ENCODE measurements at places on chromosomes 11 and 22.
A peak's percentile ranks its signal among the peaks of the same experiment; 100 is the strongest.

- no peak for DNase-seq
Measured at GRCh38 chr22:50678218-50678650, 5.6 kb downstream of the SHANK3 start.

DNA sequence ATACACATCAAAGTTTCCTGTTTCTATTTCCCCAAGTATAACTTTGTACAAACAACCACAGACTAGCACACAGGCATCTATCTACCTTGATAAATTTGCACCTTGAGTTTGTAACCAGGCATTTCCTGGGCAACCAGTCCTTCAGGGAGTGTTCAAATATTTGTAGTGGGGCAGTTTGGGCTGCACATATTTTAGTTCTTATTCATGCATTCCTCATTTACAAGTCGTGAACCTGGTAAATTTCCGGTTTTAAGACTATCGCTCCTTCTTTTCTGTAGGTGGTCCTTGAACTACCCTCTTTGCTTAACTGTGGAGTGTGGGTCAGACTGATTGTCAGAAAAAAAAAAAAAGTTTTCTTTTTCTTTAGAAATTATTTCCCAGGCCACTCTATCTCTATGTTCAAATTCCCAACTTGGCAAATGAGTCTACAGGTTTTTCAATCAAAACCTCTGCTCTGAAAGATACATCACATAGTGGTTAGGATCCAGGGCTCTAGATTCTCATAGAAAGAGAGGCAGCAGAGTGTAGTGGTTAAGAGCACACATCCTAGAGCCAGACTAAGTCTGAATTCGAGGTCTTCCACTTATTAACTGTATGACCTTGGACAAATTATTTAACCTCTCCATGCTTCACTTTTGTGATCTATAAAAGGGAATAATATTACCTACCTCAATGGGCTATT is 201.5 kb downstream of the SOX6 start:
- DNase-seq = peak; percentile 1

DNA sequence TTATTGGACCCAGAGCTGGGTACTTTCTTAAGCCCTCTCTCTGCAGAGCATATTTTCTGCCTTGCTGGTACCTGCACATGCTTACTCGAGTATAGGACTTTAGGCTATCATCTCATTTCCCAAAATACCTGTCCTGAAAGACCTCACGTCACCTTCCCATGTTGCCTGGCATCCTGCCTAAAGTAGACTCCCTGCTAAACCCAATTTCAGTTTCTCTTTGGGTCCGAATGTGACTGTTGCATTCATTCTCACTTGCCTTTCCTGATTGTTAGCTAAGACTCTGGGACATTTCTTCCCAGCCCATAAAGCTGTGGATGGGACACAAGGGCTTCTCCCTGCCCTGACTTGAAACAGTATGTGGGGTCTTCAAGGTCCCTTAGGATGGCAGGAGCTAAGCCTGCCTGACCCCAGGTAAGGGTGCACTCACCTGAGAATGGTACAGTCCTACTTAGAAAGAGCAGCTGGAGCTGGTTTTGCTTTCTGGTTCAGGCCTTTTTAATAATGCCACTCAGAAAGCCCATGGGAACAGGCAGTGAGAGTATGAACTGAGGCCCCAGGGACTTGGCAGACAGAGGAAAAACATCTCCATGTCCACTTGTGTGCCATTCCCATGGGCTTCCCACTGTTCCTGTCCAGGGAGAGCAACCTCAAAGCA is 12.9 kb downstream of the OR51E2 start:
- DNase-seq = no peak

DNA sequence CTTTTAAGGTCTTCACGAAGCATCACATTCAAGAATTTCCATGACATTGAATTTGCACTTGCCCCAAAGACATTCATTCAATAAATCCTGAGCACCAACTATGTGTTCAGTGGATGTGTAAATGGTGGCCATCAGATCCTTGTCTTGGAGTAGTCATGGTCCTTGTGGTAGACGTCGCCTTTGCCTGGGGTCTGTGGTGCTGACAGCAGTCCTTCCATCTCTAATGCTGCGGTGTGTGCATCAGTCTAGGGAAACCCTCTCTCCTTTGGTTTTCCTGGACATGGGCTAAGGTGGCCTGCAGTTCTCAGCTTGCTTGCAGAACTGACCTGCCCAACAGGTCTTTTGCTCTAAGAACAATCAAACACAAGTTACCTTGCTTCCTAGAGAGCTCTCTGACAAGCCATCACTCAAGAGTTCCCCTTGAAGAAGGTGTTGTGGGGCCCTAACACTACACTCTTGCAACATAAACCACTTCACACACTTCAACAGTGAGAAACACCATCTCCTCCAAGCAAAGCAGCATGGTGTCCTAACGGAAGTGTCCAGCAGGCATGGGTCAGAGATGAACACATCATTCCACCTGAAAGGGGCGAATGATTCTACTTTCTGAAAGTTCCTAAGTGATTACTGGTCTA is 72.1 kb downstream of the BUD13 start:
- DNase-seq = no peak

DNA sequence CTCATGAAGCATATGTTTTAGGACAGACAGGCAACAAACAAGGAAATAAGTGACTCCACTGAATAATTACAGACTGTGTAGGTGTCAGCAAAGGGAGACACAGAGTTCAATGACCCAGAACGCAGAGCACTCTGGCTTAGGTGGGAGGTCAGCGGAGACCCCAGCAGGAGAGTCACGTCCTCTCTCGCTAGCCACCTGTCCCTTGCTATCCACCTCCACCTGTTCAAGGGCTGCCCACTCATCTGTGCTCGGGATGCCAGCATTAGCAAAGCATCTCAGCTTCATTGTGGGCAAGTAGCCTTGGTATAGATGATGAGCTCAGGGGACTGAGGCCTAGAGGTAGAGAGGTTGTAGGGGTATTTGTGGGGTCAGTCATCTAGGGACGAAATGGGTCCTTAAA is 21.8 kb upstream of the ATXN10 start:
- DNase-seq = no peak

DNA sequence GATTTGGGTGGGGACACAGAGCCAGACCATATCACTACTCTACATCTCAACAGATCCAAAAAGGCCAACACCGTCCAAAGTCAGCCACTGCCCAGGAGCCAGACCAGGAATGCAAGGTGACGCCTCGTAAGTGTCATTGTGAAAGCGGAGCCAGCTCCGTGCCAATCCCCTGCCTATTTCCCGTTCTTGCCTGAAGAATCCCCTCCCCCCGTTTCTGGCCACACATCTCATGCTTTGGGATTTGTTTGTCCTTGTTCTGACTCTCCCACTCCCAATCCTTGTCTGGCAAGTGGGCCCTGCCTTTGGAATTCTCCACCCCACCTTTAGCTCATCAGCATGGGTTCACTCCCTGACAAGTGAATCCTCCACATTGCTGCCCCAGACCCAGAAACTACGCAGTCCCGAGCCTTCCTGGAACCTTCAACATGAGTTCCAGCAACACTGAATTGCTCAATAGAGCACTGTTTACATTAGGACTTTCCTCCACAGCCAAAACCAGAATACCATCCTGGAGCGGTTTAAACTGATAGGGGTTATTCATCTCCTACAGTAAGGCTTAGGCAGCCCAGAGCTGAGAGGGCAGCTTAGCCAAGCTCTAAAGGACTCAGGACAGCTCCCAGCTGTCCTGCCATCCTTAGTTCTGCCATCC is 6.0 kb upstream of the SLC35C1 start:
- no peak for DNase-seq

DNA sequence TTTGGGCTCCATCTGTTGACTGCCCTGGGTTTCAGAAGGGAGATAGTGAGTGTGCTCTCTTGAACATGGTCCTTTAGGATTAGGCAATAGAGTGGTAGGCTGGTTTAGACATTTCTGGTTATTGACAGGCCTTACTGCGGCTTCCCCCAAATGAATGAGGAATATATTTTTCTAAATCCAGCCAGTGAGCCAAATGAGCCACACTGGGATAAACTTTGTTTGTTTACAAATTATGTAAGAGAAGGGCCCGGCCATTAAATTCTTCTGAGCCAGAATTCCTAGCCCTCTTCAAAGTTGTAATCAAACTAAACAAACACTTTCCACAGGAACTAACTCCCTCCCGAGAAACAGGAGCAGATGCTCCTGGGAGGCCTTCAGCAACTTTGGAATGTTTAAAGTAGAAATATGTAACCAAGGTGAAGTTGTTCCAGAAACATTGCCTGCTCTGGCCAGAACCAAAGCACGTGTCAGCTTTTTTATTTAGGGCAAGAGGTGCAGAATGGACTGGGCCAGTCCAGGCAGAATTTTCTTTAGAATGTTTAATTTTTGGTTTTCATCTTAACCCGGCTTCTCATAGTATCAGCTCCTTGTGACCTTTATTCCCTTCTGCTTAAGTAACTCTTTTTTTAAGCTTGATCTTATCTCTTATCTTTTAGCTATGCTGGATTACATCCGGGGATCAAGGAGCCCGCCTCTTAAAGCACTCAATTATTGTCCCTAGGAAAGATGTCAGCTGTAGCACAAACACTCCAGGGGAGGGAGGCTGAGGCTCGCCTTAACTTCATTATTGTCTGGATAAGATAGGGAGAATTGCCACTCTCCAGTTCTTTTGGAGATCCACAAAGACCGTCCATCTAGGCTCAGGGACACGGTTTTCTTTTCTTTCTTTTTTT is 28.7 kb downstream of the ZNRF3 start:
- DNase-seq = no peak

DNA sequence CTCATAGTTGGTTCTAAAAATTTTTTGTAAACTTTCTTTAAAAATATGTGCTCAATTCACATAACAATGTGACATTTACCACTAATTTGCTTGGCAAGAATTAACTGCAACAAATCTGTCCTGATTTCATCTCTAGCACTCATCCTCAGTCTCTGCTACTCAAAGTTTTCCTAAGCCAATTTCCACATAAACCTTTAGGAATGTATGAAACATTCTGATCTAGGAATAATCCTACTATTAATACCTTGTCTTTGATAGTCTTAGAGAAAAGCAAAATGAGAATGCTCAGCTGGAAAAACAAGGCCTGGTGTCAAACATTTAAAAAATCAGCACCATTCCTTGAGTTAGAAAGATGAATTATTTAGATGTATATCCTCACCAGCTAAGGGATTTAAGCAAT is 114.3 kb downstream of the CD44 start:
- DNase-seq = no peak

GRCh38 chr22:31556627-31557203 is 60.4 kb downstream of the SFI1 start:
- DNase-seq = peak; percentile 64

DNA sequence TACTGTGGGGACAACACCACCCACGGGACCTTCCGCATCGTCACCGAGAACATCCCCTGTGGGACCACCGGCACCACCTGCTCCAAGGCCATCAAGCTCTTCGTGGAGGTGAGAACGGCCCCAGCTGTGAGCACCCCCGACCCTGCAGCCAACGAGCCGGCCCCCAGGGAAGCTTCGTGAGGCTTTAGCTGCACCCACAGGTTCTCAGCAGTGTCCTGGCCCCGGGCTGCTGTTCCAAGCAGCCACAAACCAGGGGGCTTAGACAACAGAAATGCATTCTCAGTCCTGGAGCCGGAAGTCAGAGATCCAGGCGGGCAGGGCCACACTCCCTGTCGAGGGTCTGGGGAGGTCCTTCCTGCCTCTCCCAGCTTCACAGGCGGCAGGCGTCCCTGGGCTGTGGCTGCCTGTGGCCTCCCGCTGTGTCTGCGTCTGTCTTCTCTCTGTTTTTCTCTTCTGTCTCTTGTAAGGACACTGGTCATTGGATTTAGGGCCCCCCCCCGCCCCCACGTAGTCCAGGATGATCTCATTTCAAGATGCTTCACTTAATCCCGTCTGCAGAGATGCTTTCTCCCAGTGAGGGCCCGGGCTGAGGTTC is 12.5 kb downstream of the MUC5B start:
- no peak for DNase-seq

- DNase-seq = peak; percentile 84
Measured at GRCh38 chr22:32752816-32753520, 48.5 kb upstream of the TIMP3 start.

- DNase-seq = peak; percentile 78
Measured at GRCh38 chr22:24727218-24727851, 47.2 kb downstream of the PIWIL3 start.

DNA sequence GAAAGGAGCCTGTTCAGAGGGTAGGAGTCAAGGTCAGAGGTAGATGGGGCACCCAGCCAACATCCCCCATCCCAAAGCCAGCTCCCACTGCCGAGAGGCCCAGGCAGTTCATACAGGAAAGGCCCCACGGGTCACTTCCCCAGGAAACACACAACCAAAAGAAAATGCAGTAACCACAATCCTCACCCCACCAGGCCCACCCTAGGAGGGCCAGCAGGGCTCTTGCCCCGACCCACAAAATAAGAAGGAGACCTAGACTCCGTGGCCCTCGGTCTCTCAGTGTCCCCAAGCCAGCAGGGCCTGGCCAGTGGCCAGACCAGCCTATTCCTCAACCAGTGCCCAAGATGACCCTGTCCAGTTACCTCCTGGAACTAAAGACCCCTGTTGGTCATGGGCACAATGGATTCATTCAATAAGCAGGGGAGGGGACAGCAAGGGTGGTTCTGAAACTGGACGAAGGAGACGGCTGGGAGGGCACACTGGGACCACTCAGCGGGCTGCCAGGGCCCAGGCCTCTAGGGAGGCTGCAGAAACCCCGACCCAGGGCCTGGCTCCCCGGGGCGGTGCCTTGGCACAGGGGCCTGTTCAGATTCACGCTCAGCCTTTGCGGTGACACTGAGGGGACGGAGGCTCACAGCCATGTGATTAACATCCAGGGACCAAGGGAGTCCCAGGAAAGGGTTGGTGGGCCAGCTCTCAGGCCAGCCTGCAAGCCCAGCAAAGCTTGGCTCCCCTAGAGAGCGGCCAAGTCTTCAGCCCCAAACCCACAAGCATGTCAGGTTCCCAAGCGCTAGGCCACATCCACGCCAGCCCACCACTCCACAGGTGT is 5.5 kb downstream of the RAB3IL1 start:
- no peak for DNase-seq

DNA sequence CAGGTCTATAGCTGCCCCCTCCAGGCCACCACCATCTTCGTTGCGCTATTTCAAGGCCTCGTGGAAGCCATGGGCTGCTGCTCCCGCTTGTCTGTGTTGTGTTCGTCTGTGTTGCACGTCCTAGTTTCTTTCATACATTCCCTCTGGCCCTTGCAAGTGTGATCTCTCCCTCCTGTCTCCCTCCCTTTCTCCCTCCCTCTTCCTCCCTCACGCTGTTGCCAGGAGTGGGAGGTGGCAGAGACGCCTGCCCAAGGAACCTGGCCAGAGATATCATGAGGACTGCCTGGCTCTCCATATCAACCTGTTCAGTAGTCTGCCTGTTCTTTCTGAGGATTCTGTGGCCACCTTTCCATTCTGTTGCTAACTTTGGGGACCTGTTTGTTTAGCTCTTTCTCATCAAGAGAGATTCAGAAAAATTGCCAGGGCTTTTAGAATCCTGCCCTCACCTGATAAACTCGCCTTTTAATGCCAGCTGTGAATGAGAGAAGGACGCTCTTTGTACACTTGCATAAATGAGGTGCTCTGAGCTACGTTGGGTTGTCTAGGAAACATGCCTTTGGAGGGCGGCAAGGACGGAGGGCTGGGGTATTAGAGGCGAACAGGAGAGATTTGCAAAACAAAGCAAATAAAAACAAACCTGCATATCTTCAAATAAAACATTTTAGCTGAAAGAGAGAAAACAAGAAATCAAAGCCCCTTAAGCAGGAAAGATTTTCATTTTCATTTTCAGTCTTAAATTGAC is 185.2 kb downstream of the TBC1D22A start:
- DNase-seq = no peak

Data from ELR (cell line).